ENCODE measurements at places on chromosomes 6 and 20.

DNA sequence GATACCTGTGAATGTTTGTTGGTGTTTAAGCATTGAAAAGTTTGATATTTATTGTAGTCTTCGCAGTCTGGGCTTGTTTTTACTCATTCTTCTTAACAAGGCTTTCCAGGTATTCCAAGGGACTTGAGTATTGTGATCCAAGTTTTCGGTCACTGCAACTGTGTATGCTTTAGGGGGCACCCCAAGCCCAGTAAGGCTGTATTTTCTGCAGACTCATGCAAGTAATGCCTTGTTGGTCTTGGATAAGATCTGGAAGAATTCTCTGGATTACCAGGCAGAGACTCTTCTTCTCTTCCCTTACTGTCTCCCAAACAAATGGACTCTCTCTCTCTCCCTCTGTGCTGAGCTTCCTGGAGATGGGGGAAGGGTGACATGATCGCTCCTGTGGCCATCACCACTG is 82.1 kb downstream of the RFPL4B start:
- no peak for DNase-seq

GRCh38 chr6:88290411-88290810 is 124.3 kb upstream of the CNR1 start:
- no peak for DNase-seq

DNA sequence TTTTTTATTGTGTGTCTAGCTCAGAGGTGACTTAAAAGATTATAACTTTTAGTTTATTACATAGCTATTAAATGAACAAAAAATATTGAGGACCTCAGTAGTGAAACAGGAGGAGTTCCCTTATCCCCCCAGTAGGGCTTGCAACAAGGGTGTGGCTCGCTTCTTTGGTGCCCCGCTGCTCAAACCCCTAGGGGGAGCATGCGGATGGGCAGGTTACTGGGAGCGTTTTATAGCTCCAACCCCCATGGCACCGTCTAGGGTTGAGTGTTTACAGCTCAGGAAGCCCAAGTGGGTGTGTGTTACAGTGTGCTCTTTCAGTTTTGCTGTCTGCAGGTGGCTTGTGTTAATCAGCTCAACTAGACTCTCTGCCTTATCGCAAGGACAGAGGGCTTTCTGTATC is 1513.7 kb downstream of the GRIK2 start:
- no peak for DNase-seq

- no peak for DNase-seq
Measured at GRCh38 chr20:58546756-58547622, 31.8 kb upstream of the APCDD1L start.

- DNase-seq: peak; percentile 27
Measured at GRCh38 chr6:137218473-137218916, 690 bp downstream of the IFNGR1 start.

- DNase-seq: no peak
Measured at GRCh38 chr6:117655380-117655779, 19.9 kb upstream of the NUS1 start.

- peak; percentile 29 for DNase-seq
Measured at GRCh38 chr20:60851826-60852704, 400.0 kb upstream of the CDH4 start.

GRCh38 chr20:3767110-3767426 is 485 bp downstream of the ADISSP start:
- DNase-seq: peak; percentile 16
